ENCODE measurements at places on chromosomes 3 and 15.

GRCh38 chr3:13513051-13513912, 33.2 kb downstream of the HDAC11 start:
- peaks cover 14% of the 10 kb centered on the region for H3K27me3 ChIP-seq
- H3K4me1 ChIP-seq, result no peaks in the 10 kb centered on the region
- H3K27ac ChIP-seq, result no peak overlapping the region
- H3K36me3 ChIP-seq, result no peaks in the 10 kb centered on the region
- no peak overlapping the region for H3K4me3 ChIP-seq
- no peak for DNase-seq

DNA sequence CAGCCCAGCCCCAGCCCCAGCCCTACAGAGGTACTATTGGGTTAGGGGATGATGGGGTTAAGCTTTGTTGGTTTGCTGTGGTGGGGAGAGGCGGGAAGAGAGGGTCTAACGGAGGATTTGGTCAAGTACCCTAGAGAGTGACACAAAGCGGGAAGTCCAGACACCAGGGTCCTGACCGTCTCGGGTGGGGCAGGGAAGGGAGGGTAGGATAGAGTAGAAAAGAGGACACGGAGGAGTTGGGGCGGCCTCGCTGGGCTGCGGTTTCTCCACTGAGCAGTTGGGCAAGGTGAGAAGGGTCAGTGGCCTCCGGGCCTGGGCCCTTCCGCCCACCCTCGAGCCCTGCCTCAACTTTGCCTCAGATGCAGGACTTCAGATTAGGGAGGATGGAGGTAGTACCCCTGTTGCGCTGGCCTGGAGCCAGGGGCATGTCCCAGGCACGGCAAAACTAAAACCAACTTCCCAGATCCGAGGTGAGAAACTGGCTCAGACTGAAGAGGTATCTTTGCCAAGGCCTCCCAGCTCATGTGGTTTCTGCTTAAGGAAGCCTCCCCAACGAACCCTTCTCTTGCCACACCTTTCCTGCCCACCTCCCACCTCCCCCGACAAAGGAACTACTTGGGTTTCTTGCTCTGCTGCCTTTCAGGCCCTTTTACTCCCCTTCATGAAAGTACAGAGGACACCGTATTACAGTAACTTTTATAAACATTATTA, 551 bp downstream of the PML start:
- no peaks in the 10 kb centered on the region for H3K27me3 ChIP-seq
- no peak for DNase-seq
- H3K4me3 ChIP-seq, result peak overlapping the region; percentile 98
- peaks cover 17% of the 10 kb centered on the region for H3K36me3 ChIP-seq
- peaks cover 64% of the 10 kb centered on the region for H3K4me1 ChIP-seq
- peak overlapping the region; percentile 96 for H3K27ac ChIP-seq

DNA sequence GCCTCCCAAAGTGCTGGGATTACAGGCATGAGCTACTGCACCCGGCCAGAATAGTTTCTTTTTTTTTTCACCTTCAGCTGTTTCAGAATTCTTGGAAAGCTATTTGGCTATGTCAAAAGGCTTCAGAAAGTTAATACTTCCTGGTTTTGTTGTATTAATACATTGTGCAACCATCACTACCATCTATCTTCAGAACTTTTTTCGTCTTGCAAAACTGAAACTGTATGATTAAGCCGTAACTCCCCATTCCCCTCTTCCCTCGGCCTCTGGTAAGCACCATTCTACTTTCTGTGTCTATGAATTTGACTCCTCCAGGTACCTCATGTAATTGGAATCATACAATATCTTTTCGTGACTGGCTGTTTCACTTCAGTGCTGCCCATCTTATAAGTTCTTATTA, 5.2 kb upstream of the NOX5 start:
- no peak for DNase-seq
- H3K4me1 ChIP-seq, result no peaks in the 10 kb centered on the region
- H3K27ac ChIP-seq, result no peak overlapping the region

DNA sequence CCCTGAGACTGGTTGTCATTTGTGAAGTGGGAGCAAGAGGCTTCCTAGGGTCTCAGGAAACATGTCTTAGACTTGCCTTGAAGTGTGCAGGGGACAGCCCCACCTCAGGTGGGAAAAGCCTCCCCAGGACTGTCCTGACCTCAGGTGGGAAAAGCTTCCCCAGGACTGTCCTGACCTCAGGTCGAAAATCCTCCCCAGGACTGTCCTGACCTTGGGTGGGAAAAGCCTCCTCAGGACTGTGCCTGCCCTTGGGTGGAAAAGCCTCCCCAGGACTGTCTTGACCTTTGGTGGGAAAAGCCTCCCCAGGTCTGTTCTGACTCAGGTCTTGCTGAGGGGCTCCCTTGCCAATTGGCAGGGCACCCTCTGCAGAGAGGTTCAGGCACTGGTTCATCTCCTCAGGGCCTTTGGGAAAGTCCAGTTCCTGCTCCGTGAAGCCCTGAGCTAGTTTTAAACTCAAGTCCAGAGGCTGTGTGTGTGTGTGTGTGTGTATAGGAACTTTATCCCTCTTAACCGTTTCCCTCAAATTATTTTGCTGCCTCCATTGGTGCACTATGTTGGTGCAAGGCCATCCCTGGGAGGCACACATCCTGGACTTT, 64.7 kb downstream of the WNT7A start:
- no peak overlapping the region for H3K4me3 ChIP-seq
- no peak for DNase-seq
- peaks cover 9% of the 10 kb centered on the region for H3K27me3 ChIP-seq
- no peaks in the 10 kb centered on the region for H3K4me1 ChIP-seq
- no peak overlapping the region for H3K27ac ChIP-seq

DNA sequence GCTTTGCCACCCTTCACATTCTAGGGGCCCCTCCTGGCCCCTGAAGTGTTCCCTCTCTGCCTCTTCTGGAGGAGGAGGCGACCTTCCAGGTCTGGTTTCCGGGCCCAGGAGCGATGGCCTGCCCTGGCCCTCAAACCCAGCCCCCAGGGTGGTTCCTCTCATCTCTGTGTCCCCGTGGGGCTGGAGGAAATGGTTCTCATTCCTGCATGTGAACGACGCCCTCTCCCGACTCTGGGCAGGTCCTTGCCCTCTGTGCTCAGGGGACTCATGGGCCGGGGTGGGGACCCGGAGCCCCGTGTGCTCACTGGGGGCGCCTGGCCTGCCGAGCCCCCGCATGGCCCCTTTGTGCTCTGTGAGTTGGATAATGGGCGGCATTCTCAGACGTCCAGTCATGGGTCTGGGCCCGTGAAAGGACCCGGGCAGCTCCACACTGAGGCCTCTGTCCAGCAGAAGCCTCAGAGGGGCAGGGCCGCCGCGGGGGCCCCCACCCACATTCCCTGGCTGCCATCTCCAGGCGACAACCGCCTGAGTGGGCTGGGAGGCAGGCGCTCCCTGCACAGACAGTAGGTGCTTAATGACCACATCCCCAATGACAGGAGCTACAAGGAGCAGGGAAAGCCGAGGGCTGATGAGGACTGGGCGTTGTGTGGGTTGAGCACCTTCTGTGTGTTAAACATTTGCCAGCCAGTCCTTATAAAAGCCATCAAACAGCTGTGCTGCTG, 5.5 kb upstream of the PLXND1 start:
- peaks cover 26% of the 10 kb centered on the region for H3K4me1 ChIP-seq
- no peak for DNase-seq
- H3K27ac ChIP-seq, result no peak overlapping the region
- H3K36me3 ChIP-seq, result peaks cover 3% of the 10 kb centered on the region
- H3K4me3 ChIP-seq, result no peak overlapping the region
